SW480 (cell line): ENCODE measurements at places on chromosomes 16 and 17.

- DNase-seq = no peak
Observed at GRCh38 chr17:46889992-46890564, 32.9 kb upstream of the GOSR2 start.

DNA sequence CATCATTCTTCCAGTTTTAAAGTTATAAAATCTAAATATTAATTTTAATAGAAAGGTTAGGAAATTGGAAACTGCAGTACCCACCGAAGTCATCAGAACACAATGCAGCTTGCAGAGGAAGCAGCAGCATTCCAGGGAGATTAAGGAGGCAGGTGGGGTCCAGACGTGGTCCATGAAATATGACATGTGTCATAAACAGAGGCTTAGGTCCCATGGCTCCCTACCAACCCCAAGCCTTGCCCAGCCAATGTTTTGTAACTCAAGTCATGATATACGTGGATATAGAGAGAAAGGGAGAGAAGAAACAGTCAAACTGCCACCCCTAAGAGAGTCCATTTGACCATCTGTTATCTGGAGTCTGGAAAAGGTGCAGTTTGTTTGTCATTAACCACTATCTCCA lies 670.0 kb downstream of the TOX3 start:
- no peak for DNase-seq

DNA sequence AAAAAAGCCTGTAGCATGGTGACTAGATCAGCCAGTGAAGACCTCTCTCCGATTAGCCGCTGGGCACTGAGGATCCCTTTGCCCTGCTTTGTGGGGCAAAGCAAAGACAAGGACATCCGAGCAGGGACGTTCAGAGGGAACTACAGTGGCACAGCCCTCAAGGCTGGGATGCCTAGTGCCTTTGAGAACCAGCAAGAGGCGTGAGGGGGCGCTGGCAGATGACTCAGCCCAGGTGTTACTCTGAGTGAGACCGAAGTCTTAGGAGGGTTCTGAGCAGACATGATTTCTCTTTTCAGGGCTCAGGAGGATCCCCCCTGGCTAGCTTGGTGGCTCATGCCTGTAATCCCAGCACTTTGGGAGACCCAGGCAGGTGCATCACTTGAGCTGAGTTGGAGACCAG lies 178.6 kb downstream of the CPPED1 start:
- no peak for DNase-seq

- DNase-seq = no peak
Observed at GRCh38 chr17:21089933-21090901, 36.5 kb upstream of the DHRS7B start.
